ENCODE measurements at places on chromosomes 3 and 15.

GRCh38 chr15:63060699-63061098 is 18.2 kb downstream of the TPM1 start:
- DNase-seq = no peak

- DNase-seq = no peak
These were observed 681.4 kb downstream of the MCTP2 start for GRCh38 chr15:94912760-94913159.

DNA sequence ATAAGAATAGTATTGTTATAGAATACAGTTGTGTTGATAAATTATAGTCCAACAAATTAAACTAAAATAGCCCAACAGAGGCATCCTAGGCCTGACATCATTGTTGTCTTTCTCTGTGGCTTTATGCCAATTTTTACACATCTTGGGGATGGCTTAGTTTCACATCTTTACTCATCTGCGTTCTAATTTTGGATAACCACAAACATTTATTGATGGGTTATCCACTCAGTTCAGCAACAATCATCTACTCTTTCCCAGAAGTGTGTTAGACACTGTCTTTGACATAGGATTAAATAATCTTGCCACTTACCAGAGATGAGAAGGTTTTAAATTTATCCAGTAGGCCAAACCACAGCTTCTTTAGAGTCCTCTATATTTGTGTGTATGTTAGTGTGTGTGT is 120.8 kb upstream of the PHLDB2 start:
- peak; percentile 42 for DNase-seq

- peak; percentile 67 for DNase-seq
These were observed 11.7 kb downstream of the ABCC5 start for GRCh38 chr3:184005941-184006507.

GRCh38 chr3:25355998-25356397 is 72.1 kb upstream of the RARB start:
- DNase-seq = no peak

DNA sequence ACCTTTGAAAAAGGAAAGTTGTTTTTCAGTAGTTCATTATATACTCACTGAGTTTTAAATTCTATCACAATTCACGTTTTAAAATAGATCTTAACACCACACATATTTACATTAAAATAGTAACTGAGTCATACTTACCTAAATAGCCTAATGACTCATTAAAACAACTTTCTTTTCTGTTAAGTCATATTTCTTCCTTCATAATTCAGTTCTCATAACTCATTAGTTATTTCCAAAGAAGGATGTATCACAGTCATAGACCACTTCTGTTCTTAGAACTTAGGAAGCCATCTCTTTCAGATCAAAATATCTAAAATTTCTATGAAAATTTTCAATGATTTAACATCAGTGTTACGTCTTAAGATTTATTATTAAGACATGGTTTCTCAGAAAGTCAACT is 885.9 kb downstream of the FHIT start:
- DNase-seq = no peak

DNA sequence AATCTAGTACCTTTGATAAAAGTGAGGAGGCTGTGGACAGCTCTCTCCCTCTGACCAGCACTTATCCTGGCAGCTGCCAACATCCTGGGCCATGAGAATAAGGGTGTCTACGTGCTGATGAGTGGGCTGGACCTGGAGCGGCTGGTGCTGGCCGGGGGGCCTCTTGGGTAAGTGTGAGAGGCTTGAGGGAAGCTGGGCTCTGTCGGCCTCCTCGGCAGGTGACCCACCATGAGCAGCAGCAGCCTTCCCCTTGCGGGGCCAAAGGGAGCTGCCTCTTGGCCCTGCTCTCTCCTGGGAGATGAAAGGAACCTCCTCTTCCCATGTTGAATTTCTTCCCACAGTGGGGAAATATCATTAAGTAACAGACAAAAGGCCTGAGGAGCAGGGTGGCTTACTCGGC is 9.2 kb downstream of the IVD start:
- no peak for DNase-seq

DNA sequence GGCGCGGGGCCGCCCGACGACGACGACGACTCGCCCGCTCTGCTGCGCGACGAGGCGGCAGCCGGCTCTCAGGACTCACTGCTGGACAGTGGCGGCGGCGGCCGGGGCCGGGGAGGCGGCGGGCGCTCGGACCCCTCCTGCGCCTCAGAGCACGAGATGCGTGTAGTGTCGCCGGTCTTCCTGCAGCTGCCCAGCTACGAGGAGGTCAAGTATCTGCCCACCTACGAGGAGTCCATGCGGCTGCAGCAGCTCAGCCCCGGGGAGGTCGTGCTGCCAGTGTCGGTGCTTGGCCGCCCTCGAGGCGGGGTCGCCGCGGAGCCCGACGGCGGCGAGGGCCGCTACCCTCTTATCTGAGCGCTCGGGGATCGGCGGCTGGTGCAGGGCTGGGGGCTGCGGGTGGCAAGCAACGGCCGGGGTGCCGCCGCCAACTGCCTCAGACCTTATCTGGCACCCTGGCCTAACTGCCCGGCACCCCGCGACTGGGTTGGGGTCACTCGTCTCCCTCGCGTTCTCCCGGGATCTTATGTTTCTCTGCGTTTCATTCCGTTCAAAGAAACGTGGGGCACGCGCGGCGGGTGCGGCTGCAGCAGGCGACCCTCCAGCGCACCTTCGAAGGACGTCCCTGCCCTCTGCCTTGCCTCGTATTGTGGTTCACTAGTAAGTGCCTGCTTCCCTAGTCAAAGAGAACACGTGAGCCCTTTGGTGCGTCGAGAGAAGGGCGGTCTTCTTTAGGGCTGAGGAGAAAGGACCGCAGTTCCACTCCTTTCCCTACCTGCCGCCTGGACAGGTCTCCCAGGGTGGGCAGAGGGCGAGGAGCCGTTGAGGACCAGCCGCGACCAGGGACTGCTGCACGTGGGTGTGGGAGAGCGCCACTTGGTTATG is 1.0 kb downstream of the C3orf80 start:
- peak; percentile 22 for DNase-seq

DNA sequence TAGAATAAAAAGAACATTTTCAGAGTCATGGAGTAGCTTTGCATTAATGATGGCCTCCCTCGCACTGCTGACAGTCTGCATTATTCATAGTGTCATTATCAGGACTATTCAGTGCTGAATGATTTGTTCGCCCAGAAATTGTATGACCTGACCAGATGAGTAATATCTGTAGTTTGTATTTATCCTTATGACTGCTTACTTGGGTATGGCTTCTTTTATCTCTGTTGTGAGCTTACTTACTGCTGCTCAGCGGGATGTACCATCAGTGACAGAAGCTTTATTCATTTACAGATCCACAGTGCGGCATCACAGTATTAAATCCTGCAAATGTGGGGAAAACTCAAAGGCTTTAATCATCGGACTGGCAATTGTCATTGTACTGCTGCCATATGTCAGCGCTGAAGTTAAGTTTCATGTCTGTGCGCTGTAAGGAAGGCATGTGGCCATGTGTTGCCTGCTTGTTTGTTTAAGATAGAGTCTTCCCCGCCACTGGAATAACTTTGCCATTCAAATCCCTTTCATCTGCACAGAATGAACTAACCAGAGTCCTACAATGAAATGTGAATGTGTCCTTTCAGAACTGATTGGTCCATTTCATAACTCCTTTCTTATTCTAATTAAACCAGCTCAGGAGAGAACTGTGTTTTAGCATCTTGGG is 262.2 kb downstream of the CHL1 start:
- DNase-seq = no peak

DNA sequence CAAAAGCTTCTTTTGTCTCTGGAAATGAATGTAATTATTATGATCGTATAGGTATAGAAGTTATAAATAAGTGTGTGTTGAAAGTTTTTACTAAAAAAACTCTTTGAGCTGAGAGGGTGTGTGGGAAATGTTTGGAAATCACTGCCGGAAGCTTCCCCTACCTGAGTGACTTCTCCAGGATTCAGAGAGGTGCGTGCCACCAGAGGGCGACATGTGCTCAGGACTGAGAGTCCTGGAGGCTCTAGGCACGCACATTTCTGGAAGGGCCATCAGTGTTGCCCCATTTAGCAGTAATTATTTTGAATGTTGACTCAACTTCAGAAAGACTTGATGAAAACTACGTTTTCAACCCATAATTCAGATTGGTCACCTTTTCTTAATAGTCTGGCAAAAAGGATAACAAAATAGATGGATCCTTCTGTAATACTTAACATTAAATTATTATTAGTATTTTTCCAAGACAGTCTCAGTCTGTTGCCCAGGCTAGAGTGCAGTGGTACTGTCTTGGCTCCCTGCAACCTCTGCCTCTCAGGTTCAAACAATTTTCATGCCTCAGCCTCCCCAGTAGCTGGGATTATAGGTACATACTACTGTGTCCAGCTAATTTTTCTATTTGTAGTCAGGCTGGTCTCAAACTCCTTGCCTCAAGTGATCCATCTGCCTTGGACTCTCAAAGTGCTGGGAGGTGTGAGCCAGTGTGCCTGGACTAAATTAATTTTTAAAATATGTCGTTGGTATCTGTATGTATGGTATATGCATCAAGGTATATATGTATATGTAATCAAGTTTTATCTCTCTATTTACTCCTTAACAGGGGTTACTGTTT is 34.5 kb downstream of the GPR171 start:
- DNase-seq = peak; percentile 42

DNA sequence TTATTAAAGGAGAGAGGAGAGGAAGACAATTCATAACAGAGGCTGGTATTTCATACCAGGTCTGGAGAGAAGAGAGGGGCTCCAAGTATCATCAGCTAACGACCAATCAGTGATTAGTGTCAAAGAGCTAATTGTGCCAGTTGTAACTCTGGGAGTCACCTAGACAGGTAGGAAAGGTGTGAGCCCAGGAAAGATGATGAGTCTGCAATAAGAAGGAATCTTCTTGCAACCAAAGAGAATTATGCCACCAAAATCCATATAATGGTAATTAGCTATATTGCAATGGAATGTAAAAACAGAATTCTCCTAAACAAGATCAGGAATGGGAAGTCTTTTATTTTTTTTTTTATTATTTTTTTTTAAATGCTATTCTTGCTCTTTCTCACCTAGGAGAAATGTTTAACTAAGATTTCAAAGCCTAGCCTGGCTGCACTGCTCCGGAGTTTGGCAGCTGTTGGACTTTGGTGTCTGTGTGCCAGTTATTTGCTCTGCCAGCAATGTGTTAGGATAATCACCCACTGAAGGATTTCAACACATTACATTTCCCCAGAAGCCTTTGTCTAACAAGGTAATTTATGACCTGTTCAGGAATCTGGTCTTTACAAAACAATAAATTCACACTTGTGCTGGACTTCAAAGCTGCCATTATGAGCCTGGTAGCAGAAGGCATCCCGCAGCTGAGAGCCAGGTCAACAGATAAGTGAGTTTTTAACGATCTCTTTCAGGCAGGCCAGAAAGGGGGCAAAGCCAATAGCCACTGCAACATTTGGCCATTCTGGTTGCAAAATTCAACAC is 89.4 kb downstream of the FOXB1 start:
- no peak for DNase-seq

- DNase-seq = peak; percentile 98
These were observed 125.7 kb downstream of the EEFSEC start for GRCh38 chr3:128278761-128279600.

DNA sequence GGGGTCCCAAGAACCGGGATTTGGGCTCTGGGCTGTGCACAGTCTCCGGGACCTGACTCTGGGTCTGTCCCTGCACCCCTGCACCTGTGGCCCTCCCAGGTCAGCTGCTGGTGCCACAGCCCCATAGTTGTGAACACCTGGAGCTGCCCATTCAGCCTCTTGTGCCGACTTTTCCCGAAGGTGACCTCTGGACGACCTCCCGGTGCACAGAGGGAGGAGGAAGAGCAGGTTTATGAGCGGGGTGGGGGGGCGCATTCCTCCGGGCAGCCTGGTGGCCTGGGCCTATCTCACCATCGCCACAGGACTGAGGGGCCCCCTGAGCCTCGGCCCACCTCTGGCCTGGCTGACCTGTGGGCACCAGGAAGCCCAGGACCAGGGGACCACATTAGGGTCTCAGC is 45.3 kb downstream of the DNAJB8 start:
- no peak for DNase-seq

- DNase-seq = peak; percentile 12
These were observed 806.5 kb downstream of the OTOL1 start for GRCh38 chr3:162302983-162303624.

- DNase-seq = peak; percentile 47
These were observed 8.8 kb downstream of the ANKUB1 start for GRCh38 chr3:149783576-149783975.

GRCh38 chr3:184426691-184427141 is 46.9 kb downstream of the CHRD start:
- no peak for DNase-seq

DNA sequence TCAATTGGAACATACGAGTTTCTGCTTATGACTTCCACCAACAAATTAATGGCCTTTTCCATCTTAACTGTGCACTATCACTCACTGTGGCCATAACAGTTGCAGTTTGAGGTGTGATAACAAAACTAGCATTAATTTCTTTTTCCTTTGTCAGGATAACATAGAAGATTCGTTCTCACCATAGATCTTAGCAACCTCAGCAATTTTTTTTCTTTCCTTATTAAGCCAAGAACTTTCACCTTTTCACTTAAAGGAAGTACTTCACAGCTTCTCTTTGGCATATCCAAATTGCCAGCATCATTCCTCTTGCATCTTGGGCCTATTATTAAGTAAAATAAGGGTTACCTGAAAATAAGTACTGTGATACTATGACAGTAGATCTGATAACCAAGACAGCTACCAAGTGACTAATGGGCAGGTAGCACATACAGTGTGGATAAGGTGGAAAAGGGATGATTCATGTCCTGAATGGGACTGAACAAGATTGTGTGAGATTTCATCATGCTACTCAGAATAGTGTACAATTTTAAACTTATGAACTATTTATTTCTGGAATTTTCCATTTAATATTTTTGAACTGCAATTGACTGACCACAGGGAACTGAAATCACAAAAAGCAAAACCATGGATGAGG is 46.6 kb downstream of the CEP70 start:
- DNase-seq = no peak

DNA sequence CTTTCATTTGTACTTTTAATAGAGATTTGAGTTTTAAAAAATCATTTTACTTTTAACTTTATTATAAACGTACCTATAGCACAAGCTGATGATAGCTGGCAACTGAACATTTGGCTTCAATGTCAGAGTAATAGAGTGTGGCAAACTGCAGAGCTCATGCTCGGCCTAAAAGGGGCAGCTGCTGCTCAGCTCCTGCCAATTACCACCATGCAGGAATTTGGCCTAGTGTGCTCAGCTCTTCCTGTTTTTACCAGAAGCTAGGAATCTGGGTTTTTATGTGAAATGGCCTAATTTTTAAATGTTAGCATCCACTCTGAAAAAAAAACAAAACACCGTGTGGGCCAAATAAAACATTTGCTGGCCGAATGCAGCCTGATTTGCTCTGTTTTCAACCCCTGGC is 1.8 kb downstream of the IFT122 start:
- peak; percentile 31 for DNase-seq

- DNase-seq = no peak
These were observed 50.4 kb downstream of the TCF12 start for GRCh38 chr15:56968821-56969220.
